ENCODE measurements at places on chromosomes 5 and 9.

DNA sequence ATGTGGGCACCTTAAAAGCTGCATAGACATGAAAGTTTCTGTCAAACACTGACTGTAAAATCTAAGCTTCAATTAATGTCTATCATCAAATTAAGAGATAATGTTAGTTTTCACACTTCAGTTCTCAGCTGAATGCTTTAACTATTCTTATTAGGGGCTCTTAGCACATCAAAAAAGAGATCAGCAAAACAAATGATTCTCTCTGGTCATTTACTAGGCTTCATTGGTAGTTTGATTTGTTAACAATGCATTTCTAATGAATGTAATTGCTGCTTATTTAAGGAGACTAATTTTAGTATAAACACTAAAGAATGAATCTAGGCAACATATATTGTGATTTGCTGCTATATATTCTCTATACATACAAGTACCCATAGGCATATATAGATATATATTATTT lies 1182.0 kb downstream of the MAT2B start:
- DNase-seq, result no peak

GRCh38 chr9:137606005-137606621 lies 627 bp downstream of the ARRDC1 start:
- DNase-seq, result no peak

DNA sequence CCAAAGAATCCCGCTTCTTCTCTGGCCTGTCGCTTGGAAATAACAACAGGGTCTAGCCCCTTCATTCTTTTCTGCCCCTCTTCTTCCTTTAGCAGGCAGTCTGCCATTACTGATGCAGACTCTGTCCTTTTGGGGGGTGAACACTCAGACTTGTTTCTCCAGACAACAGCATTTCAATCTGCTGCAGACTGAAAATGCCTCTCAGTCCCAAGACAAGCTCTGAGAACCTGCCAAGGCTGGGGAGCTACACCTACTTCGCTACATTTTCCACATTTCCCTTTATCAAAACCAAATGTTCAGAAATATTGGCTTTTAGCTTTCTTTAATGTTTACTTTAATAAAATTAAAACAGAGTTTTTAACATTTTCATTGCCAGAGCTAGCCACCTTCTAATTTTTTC lies 152.4 kb downstream of the MPDZ start:
- DNase-seq, result no peak

GRCh38 chr9:82923912-82924605 lies 138.9 kb downstream of the RASEF start:
- DNase-seq, result no peak

DNA sequence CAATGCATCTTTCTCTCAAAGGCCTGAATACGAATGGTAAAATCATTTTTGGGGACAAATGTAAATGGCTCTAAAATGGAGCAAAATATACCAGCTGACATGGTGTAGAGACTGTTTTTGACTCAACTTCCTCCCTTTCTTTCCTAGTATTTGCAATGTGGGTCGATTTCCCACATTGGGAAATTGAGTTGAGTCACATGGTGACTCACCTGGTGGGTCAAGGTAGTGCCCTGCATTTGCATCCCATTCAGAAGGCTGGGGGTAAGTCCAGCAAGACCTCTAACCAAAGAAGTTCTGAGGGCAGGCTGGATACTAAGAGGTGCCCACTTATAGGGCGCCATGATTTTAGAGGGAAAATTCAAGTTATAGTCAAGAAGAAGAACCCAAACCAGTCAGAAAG lies 179.6 kb upstream of the MPDZ start:
- no peak for DNase-seq

GRCh38 chr9:79977510-79978197 lies 405.9 kb downstream of the TLE4 start:
- no peak for DNase-seq

DNA sequence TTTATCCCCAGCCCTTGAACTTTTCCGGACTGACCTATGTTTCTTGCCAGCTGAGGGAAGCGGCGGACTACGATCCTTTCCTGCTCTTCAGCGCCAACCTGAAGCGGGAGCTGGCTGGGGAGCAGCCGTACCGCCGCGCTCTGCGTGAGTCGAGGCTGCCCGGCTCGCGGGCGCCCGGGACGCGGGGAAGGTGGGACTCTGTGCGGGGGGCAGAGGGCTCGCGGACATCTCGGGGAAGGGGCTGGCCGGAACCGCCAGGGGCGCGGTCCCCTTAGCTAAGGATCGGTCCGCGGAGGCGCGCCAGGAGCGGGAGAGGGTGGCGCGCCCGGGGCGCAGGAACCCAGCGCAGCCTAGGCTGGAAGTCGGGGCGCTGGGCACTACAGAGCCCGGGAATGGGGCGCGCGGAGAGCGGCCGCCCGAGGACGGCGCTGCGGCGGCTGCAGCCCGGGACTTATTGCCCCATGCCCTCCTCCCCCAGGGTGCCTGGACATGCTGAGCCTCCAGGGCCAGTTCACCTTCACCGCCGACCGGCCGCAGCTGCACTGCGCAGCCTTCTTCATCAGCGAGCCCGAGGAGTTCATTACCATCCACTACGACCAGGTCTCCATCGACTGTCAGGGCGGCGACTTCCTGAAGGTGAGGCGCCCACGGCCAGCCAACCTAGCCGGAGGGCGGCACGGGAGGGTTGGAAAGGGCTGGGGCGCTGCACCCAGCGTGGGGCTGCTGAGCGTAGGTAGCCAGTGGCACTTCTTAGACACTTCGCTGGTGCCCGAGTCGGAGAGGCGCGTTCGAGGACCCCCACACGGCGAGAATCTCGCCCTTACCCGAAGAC lies 922 bp downstream of the CRHBP start:
- DNase-seq, result no peak

DNA sequence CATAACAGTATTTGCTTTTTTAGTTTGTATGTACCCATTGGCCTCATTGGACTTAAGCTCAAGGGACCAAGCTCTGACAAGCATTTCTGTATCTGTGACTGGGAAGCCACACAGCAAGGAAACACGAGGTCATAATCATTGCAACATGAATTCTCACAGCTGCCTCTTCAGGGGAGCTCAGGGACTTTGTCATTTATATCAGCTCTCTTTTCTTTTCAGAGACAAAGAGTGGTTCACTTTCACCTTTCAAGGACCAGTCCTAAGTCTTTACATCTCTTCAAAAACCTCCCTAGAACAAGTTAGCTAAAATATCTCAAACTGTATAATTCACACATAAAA lies 58.6 kb downstream of the ADAMTS12 start:
- no peak for DNase-seq

GRCh38 chr9:116372081-116372673 lies 218.6 kb downstream of the PAPPA start:
- DNase-seq, result no peak

DNA sequence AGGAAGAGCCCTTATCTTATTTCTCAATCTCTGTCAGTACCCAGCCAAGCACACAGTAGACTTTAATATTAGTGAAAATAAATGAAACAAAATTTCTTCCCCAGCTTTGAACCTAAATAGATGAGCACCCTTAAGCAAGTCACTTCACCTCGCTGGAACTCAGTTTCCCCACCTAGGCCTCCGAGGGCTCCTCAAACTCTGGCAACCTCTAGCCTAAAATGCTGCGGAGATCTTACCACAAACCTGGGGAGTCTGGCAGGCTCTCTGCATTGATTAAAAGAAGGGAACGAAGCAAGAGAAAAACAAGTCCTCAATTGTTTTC lies 326 bp downstream of the RIGI start:
- no peak for DNase-seq

- DNase-seq, result no peak
These were observed 395.9 kb downstream of the PSAT1 start for GRCh38 chr9:78692871-78693270.

GRCh38 chr9:129596541-129597331 lies 24.2 kb downstream of the C9orf50 start:
- no peak for DNase-seq

DNA sequence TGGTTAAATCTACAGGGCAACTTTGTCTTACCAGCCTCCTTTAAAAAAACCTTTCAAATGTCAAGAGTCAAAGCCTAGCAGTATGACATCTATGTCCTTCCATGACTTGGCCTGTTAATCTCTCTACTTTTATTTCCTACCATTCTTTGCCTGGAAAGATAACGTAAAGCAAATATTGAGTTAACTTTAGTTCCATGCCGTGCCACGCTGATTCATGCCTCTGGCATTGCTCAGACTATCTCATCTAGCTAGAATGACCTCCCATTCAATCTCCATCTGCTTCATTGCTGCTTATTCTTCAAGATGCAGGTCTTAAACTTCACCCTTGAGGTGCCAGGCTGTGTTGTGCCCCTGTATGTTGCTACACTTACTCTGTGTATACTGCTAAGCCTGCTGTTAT lies 729.8 kb downstream of the EFNA5 start:
- DNase-seq, result no peak

- no peak for DNase-seq
These were observed 22.8 kb upstream of the CERCAM start for GRCh38 chr9:128397831-128398230.

- DNase-seq, result no peak
These were observed 158.7 kb upstream of the TUT7 start for GRCh38 chr9:86512929-86513328.

DNA sequence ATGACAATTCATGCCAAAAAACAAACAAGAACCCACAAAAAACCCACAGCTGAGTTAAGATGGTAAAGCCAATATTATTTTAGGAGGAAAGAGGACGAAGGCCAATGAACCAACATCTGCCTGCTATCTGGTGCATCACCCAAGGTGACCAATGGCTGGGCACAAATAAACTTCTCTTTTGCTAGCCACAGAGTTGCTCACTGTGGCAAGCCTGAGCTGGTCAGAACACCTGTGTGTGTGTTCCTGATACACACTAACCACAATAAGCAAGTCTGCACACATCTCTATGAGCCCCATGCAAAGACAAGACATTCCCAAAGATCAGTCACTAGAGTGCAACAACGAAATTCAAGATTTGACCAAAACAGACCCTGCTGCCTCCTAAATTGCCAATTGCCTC lies 63.1 kb downstream of the RNF38 start:
- no peak for DNase-seq

- DNase-seq, result no peak
These were observed 1233.6 kb upstream of the CDH18 start for GRCh38 chr5:21221616-21222015.

- DNase-seq, result no peak
These were observed 21.3 kb downstream of the WWC1 start for GRCh38 chr5:168312606-168313295.

GRCh38 chr5:93141969-93142368 lies 439.1 kb downstream of the NR2F1-AS1 start:
- DNase-seq, result no peak

GRCh38 chr5:43773478-43773844 lies 170.5 kb downstream of the NNT start:
- peak; percentile 4 for DNase-seq

GRCh38 chr5:113660706-113661250 lies 147.3 kb downstream of the YTHDC2 start:
- DNase-seq, result no peak

- DNase-seq, result no peak
These were observed 277.6 kb upstream of the TRPC7 start for GRCh38 chr5:136642976-136643375.

DNA sequence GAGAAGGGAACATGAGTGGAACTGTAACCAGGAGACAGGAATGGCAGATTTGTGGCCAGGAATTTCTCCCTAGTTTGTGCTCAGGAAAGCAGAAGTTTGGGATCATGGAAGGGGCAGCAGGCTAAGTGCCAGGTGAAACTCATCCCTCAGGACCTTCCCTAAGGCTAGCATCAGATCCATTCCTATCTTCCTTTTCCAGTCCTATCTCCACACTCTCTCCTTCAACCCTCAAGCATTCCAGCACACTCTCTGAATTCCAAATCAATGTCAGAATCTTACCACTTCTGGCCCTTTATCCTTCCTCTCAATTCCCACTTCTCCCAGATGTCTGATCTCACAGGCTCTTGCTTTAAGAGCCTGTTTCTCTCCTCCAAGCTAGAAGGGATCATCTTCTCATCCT lies 53.2 kb upstream of the GRIA1 start:
- no peak for DNase-seq

- peak; percentile 43 for DNase-seq
These were observed 26.9 kb downstream of the SLC46A2 start for GRCh38 chr9:112863746-112864145.

- no peak for DNase-seq
These were observed 4.6 kb downstream of the PTGES start for GRCh38 chr9:129748249-129748648.

GRCh38 chr5:73979321-73979720 lies 353.3 kb downstream of the ARHGEF28 start:
- DNase-seq, result no peak

GRCh38 chr5:174231956-174232487 lies 186.5 kb downstream of the NSG2 start:
- DNase-seq, result no peak

DNA sequence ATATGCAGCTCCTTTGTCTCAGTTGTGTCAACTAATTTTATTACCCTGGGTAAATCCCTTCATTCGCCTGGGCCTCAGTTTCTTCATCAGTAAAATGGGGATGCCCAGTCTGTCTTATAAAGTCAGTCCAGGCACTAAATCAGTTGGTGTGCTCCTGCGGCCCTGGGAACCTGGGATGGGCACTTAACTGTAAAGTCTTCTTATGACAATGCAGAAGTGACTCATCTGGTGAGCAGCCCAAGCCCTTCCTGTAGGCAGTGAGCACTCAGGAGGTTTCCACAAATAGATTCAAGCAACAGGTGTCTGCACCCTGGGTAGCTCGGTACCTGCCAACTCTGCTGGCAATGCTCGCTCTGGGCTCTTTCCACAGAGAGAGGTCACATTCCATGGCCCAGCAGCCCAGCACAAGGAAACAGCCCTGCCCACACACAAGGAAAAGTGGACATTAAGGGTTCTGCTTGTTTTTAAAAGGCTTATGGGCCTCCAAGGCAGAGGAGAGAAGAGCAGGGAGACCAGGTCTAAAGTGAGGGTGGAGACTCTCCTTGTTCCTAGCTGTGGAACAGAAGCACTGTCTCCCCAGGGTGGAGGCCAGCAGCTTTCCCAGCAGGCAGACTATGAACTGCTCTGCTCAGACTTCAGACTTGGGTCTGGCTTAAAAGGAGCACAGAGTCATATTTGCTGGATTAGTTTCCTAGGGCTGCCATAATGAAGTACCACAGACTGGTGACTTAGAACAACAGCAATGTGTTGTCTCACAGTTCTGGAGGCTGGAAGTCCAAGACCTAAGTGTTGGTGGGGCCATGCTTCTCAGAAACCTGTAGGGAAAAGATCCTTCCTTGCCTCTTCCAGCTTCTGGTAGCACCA lies 89.7 kb upstream of the ADRA1B start:
- DNase-seq, result no peak

GRCh38 chr9:89640801-89641200 lies 36.0 kb downstream of the GADD45G start:
- no peak for DNase-seq

DNA sequence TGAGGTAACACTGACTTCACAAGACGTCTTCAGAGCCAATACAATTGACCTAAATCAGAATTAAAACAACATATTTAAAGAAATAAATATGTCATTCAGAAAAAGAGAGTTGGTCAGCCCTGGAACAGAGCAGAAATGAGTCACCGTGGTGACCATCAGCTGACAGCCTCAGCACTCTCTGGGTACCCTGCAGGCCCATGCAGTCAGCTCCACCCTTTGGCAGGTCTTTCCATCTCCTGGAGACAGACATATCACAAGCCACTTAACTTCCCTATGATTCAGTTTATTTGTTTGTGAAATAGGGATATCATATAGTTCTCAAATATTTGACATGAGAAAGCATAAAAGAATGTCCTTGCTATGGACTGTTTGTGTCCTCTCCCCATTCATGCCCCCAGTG lies 151.6 kb upstream of the MEF2C start:
- no peak for DNase-seq

- no peak for DNase-seq
These were observed 220.6 kb downstream of the CTNND2 start for GRCh38 chr5:11683666-11684065.

GRCh38 chr5:180976518-180976917 lies 12.1 kb upstream of the BTNL3 start:
- DNase-seq, result no peak

GRCh38 chr5:1642621-1643061 lies 118.9 kb upstream of the LPCAT1 start:
- DNase-seq, result no peak

Data from GF-D8 (cell line).